MV-4-11 (cell line): ENCODE measurements at places on chromosomes 11 and 22.

DNA sequence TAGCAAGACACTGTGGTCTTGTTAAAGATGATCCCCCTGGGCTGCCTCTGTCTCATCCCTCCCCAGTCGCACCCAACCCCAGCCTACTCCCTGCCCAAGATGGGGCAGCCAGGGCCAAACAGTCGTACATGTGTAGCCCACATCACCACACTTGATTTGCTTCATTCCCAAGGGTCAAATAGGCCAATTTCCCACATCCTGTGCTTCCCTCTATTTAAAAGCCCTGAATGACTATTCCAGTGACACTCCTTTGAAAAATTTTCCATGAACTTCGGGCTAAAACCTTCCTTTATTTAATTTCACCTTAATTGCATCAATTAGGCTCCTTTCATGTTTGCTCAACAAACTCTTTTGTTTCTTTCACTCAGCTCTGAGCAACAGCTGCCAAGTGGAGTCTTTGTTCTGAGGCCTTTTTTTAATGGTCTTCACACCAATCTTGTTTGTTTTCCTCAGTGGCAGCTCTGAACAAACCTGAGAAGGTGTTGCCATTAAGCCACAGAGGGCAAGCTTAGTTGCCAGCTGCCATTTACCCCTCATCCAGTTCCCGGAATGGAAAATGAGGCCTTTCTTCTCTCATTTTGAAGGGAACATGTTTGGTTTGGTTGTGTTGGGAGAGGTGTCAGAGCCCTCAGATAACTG is 126.9 kb downstream of the APIP start:
- no peak for DNase-seq

GRCh38 chr11:130787092-130787616 is 129.1 kb downstream of the SNX19 start:
- DNase-seq = no peak

GRCh38 chr11:67704524-67704923 is 30.1 kb upstream of the ALDH3B2 start:
- DNase-seq = no peak

DNA sequence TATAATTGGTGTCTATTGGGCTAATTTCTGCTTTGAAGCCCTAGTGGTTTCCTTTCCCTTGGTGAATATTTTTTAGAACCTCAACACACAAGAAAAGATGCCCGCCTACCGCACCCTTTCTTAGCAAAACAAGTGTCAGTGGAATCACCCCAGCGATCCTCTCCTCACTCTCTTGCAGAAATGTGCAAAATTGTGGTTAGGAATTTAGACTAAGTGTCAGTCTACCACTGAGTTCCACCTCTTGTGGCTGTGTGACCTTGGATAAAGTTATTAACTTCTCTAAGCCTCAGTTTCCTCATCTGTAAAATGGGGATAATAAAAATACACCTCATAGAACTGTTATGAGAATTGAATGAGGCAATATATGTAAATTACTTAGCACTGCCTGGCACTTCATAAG is 5.3 kb upstream of the JAML start:
- no peak for DNase-seq

GRCh38 chr22:29369460-29369859 is 18.9 kb downstream of the AP1B1 start:
- peak; percentile 89 for DNase-seq

DNA sequence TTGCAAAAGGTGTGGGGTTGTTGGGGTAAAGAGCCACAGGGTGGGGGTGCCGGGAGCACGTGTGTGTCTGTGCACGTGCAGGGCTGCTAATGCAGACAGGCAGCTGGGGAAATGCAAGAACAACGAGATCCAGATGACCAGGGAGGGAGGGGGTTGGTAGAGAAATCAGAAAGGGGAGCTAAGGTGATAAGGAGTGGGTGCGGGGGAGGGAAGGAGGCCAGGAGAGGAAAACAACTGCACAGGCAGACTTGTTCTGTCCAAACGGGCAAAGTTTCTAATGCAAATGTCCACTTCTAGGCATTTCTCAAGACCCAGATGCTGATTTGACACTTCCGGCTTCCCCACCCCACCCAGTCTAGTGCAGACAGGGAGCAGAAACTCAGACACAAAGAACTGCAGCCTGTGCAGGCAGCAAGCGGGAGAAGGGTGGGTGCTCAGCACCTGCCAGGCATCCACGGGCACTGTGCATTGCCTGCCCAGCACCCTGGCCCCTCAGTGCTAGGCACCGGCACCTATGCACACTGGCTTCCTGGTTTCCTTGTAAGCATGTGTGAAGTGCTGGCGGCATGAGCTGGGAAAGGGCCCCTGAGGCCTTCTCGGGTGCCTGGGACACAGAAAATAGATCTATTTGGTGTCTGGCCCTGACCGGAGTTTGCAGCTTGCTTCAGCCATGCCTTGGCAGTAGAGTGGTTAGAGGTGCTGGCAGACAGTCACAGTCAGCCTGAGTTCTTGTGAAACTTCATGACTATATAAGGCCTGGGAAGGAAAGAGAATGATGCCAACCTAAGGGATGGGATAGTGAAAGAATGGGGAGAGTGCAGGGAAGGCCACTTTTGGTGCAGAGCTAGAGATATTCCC is 220.1 kb upstream of the SORL1-AS1 start:
- no peak for DNase-seq
